Activated naive CD4-positive, alpha-beta T cell treated with anti-CD3 and anti-CD28 coated beads, Interleukin-2, amount 50 U/mL, for 72 hours (primary cell): ENCODE measurements at places on chromosomes 6 and 20. TPM values are rescaled to one million over a fixed set of nuclear protein-coding genes. Genes with fewer than 3 reads are reported as not detected.

The TDRD6 gene
- total RNA-seq = not detected

The COL9A1 gene
- total RNA-seq = not detected

The KIF6 gene
- total RNA-seq = 0.29 TPM

The IPCEF1 gene
- 19.1 TPM for total RNA-seq

The LHFPL5 gene
- not detected for total RNA-seq

The SLC17A4 gene
- not detected for total RNA-seq

The MAS1 gene
- total RNA-seq = not detected

The RRBP1 gene
- total RNA-seq = 23.4 TPM

The OPRL1 gene
- total RNA-seq = 0.32 TPM

The MCCD1 gene
- not detected for total RNA-seq

The SLC44A4 gene
- total RNA-seq = 0.29 TPM
